ENCODE measurements at places on chromosomes 7 and 10.

DNA sequence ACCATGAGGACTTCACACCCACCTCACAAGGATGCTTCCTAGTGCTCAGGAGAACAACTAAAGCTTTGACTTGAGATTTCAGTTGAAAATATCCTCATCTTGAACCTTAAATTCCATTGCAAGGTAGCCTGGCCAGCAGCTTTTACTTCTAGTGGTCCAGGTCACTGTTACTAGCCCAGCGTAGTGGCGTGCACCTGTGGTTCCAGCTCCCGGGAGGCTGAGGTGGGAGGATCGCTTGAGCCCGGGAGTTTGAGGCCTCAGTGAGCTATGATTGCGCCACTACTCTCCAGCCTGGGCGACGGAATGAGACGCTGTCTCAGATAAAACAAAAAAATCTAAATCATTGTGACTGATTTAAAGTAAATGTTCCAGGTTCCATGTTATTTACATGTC is 28.3 kb upstream of the PRKAR1B start:
- DNase-seq, result no peak

GRCh38 chr7:77157446-77157845 is 35.0 kb downstream of the CCDC146 start:
- DNase-seq, result no peak

DNA sequence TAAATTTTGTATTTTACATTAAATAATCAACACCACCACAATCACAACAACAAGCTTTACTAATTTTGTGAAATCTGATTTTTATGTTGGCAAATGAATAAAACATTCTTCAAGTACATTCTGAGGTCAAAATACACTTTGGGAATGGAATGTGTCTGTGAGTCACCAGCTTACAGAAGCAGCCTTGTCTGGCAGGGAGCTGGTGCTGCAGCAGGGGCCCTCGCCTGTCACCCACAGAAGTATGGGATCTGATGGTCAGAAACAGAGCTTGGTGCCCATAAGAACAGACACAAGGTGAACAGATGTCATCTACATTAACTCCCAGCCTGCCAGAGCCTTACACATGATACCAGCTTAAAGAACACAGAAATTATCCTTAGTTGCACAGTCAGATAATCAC is 496.9 kb downstream of the CCSER2 start:
- DNase-seq, result no peak

DNA sequence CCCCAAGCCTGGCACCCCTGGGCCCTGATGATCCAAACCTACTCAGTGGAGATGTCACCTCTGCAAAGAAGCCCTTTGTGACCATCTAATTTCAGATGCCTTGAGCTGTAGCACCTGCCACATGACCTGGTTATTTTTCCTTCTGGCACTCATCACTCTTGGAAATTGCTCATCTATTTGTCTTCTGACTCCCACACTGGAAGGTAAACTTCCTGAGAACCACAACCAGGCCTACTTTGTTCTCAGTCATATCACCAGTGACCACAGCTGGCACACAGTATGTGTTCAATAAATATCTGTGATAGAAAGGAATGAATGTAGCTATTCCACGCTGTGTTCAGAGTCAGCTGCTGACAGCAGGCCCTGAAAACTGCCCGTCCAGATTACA is 97.1 kb downstream of the SH3PXD2A start:
- no peak for DNase-seq

DNA sequence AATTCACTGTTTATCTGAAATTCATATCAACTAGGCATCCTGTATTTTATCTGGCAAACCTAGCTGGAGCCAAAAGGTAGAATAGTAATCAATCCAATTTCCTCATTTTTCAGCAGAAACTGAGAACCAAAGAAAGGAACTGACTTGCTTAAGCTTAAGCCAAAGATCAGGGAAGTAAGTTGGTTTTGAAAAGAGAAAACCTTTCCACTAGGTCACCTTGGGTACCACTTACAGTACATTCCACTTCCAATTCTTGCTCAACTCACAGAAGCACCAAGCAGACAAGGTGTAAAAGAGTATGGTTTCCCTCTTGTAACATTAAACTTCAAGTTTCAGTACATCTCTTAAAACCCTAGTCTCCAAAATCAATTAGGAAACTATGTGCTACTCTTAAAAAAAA is 79.6 kb downstream of the ZFAND4 start:
- DNase-seq, result peak; percentile 51

GRCh38 chr10:90148116-90148855 is 446.9 kb downstream of the KIF20B start:
- peak; percentile 72 for DNase-seq

DNA sequence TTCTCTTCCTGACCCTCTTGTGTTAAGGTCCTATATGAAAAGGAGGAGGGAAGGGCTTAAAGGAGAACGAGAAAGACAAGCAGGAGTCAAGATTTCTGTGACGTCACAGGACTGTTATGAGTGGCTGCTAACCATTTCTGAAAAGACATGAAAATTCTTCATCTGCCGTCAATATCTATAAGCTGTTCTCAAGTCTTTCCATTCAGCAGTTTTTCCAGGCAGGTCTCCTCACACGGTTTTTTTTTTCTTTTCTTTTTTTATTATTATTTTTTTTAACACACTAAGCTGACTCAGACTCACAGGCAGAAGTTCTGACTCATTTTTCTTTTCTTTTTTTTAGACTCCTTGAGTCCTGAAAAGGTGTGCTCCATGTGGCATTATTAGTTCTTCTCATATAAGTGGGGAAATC is 72.0 kb downstream of the DGKI start:
- no peak for DNase-seq

DNA sequence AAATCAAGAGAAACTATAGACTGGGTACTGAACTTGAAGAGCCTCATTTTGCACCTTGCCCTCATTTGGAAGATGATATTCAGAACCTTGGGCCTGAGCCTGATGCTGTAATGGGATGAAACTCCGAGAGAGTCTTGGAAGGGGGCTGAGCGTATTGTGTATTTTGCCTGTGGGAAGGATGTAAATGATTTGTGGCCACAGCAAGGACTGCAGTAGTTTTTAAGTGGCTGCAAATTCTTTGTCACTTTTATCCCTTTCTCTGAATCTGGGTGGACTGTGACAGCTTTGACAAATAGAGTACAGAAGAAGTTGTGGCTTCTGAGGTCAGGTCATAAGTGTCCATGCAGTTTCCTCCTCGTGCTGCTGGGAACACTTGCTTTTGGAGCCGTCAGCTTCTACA is 221.2 kb downstream of the ADRA2A start:
- DNase-seq, result no peak

DNA sequence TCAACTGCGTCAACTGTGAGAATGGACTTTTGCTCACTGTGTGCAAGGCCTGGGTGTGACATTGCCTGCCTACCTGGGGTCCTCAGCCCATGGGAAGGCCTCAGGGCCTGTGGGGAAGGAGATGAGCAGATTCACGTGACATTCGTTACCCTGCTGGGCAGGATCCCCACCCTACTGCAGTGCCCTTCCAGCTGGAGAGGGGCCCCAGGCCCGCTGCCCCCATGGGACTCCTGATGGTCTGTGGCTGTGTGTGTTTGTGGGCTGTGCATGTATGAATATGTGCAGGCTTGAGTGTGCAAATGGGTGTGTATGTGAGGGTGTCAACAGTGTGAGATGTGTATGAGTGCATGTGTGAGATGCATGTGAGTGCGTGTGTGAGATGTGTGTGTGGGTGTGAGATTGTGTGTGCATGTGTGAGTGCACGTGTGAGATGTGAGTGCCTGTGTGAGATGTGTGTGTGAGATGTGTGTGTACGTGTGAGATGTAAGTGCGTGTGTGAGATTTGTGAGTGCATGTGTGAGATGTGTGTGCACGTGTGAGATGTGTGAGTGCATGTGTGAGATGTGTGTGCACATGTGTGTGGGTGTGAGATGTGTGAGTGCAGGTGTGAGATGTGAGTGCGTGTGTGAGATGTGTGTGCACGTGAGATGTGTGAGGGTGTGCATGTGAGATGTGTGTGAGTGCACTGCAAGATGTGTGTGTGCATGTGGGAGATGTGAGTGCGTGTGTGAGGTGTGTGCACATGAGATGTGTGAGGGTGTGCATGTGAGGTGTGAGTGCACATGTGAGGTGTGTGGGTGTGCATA is 29.7 kb downstream of the PPIF start:
- DNase-seq, result no peak

- DNase-seq, result no peak
These were observed 34.8 kb downstream of the CALML5 start for GRCh38 chr10:5464546-5464945.

- peak; percentile 30 for DNase-seq
These were observed 70.7 kb downstream of the MALSU1 start for GRCh38 chr7:23369695-23370404.

DNA sequence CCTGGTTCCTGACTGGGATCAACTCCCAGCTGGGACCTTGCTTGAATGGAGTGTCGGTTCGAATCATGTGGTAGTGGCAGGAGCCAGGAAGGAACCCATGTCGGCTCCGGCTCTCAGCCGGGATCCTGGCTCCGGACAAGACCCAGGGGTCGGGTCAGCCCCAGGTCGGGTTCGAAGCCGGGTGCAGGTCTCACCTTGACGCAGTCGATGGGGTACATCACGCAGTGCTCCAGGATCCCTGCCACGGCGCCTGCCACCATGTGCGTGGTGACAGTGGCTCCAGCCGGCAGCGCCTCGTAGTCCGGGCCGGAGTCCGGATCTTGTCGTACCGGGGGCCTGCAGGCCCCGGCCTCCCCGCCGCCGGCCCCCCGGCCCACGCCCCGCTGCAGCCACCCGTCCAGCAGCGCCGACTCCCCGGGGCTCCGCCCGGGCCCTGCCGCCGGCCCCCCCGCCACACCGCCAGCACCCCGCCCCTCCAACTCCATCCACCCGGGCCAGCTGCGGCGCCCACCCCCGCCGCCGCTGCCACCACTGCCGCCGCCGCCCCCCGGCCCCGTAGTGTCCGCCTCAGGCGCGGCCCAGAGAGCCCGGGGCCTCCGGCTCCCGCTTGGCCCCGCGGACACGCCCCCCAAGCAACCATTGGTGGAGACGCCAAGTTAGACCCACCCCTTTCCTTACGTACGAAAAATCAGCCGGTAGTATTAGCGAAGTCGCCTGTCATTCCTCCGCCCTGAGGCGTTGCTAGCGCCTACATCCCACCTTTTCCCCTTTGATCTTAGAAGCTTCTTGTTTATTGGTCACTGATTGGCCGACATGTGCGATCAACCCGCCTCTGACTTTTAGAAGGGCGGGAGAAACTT is at the start of gene SLC25A28:
Gene SLC25A28, minus strand, starts transcription at position 589 of the 860 bp plus-strand sequence. Its CDS starts 104 bp downstream, at position 485.
- DNase-seq, result peak; percentile 100

DNA sequence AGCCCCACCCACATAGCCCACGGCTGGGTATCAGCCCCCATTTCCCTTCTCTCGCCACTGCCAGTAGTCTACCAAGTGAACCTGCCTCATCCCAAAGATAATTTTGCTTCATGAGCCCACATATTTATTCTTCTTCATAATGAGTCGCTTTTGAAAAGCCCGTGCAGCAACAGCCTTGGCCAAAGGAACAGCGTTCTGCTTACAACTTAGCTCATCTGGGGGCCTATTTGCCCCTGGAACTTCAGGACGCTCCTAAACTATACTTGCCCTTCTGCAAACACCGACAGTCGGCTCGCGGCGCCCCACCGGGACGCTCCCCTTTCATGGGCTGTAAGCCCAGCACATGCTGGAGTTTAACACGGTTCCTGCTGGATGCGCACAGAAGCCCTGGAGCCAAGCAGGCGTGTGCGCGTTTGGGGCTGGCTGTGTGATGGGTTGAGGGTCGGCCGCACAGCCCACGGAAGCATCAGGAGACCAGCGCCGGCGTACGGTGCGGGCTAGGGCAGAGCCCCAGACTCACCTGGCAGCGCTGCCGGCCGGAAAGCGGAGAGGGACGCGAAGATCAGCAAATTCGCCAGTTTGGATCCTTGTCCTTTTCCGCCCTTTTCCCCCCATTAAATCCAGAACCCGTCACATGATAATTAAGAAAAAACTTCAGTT is 370 bp downstream of the TMEM60 start:
- peak; percentile 87 for DNase-seq

DNA sequence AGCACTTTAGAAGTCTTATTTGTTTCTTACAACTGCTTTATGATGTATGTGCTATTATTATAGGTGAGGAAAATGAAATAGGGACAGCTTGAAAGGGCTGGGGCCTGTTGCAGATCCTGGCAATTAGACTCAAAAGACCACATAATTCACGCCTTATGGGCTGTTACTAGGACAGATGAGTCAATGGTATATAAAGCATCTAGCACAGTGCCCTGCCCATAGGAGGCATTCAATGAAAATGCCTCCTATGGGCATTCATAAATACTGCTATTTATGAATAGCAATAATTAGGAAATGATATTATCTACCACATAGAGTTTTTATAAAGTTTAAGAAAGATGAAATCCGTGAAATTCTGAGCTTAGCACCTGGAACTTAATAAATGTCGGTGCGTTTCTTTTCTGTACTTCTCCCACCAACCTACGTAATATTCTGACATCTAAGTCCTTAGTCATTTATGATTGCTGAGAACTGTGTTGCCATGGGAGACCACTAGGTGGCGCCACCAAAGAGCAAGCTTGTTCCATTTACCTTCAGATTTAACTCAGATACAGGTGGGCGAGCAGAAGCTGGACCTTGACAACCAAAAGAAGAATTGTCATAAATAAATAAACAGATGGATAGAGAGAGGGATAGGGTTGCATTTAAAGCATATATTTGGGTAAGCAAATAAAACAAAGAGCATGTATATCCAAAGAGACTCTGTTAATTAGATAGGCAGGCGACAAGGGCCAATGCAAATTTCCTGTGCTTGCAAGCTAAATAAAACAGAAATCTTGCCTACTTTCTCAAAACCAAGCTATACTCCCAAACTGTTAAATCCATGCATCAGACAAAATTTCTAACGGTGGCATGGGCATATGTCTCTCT is 699.9 kb downstream of the INHBA start:
- DNase-seq, result peak; percentile 44

DNA sequence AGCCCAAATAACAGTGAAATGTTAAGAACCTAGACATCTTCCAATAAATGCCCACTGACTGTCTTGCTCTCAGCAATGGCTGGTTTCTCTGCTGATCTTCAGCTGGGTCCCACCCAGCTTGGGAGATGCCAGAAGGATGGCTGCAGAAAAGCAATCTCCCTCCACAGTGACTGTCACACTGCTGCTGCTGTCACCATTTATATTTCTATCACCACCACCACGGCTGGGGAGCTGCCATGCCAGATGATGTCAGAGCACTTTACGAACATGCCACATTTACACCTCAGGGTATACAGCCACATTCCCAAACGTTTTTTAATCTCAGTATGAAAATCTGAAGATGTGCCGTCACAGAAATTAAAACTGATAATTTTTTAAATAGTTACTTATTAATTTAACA is 29.8 kb upstream of the FRMD4A start:
- no peak for DNase-seq

DNA sequence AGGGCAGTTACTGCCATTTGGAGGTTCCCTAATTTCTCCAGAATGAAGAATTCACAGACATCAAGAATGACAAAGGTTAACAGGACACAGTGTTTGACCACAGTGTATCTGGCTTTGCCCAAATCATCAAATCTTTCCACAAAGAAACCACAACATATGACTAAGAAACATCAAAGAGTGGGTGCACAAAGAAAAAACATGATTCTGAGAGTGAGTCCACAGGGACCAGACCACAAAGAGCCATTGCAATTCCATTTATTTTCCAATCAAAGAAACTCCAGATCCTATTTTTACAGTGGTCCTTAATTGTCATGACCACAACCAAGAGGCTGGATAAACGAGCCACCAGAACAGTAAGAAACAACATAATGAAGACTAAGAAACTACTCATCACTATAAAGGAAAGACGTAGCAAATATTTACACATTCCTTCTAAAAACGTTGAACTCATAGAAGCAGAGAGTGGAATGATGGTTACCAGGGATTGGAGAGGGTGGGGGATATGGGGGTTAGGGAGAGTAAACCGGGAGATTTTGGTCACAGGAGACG is 286.5 kb downstream of the DOCK4 start:
- DNase-seq, result peak; percentile 11

Data from OCI-M1 (cell line).